Upper lobe of left lung (tissue), 6 donors: ENCODE measurements at places on chromosomes 7 and 10.
A peak's percentile ranks its signal among the peaks of the same experiment; 100 is the strongest.

DNA sequence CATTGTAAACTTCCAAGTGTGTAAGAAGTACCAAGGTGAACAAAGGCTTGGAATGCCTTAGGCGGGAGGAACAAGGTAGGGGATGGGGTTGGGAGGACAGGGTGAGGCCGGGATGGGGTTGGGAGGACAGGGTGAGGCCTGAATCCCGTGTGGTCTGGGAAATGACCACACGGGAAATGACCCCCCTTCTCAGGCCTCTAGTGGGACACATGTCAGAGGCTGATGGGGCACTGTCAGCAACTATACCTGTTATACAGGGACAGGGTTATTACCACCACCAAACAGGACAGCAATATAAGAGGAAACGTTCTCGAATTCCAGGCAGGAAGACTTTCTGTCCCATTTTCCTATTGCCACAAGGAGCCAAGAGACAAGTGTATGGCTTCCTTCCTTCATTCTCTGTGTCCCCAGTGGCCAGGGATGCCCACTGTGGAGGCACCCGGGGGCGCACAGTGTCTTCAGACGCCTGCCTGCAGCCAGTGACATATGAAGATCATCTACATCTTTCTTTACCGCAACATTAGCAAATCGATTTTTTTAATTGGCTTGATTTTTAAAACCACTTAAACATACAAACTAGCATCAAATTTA, 1.3 kb downstream of the MKI67 start:
- peak; percentile 7 for DNase-seq

- no peak for DNase-seq
Observed at GRCh38 chr7:94654783-94655125, 1.2 kb downstream of the SGCE start.

DNA sequence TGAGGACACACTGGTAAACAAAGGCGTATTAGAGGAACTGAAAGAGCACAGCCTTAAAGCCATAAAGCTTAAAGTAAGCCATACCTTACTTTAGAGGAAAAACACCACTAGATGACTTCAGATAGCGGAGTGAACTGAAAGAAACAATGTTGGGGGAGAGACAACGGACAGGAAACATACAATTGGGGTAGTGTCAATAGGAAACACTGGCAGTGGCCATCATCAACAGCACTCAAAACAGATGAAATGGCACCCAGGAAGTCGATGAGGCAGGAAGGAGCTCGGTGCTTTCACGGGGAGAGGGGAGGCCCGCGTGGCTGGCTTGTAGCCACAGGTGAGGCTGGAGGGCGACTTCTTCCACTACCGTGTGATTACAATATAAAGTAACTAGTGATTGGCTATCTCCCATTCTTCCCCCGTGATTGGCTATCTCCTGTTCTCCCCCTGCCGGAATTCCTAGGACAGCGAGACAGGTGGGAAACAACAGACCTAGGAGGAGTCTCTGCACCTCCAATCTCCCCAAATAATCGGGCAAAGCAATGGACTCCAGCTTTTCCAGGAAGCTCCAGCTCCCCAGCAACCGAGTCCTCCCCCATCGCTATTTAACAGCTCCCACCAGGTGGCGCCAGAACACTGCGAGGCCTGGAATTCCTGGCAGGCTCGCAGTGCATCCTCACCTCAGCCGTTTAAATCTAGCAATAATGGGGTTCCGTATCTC, 2.4 kb upstream of the TAS2R38 start:
- DNase-seq = peak; percentile 80

GRCh38 chr7:135210888-135211178, 493 bp downstream of the WDR91 start:
- DNase-seq = no peak

GRCh38 chr10:120987359-120987758, 136.2 kb downstream of the WDR11 start:
- no peak for DNase-seq

DNA sequence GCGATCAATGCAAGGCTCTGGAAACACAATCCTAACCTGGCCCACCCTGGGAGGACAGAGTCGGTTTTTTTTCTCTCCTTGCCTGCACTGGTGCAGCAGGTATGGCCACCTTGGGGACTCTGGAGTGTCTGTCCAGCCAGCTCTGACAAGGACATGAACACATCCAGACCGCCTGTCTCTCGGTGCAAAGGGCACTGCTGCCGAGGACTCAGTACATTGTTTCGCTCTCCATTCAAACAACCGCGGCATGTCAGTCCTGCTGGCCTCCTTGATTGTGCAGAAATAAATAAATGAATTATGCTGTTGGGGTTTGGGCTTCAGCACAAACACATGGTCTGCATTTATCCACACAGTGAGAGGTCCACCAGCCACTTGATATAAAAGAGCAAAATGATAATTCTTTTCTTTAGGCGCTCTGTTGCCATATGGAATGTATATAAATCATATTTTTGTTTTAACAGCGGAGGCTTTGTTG, 565.2 kb downstream of the KCNMA1 start:
- DNase-seq = no peak
